ENCODE measurements at places on chromosomes 2 and 18. TPM values are rescaled to one million over a fixed set of nuclear protein-coding genes. Genes with fewer than 3 reads are reported as not detected.

ARL6IP6 gene
- total RNA-seq: 15.5 TPM

FBXO41 gene
- 5.2 TPM for total RNA-seq

EML4 gene
- 53.6 TPM for total RNA-seq

AQP12B gene
- not detected for total RNA-seq

HOXD3 gene
- total RNA-seq: 29.3 TPM

TUBA3D gene
- total RNA-seq: not detected

ERICH2 gene
- total RNA-seq: 0.91 TPM

CROCC2 gene
- total RNA-seq: 0.13 TPM

GIGYF2 gene
- 79.8 TPM for total RNA-seq

DNA sequence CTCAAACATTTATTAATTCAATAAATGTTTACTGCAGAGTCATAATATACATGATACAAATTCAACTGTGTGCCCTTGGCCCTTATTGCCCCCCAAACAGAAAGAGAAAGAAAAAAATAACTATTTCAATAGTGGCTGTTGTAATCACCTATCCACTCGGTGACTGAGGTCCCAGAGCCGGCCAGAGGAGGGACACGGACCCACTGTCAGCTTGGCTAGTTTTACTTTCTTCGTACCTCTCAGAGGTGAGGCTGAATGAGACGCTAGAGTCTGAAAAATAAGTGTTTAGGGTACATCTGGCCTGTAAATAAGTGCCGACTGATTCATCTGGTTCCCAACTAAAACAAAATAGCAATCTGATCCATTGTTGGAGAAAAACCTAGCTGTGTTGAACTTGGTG is 31.3 kb upstream of the FZD7 start:
- H3K4me3 ChIP-seq: no peak overlapping the region
- H3K36me3 ChIP-seq: no peaks in the 10 kb centered on the region
- no peaks in the 10 kb centered on the region for H3K27me3 ChIP-seq
- H3K27ac ChIP-seq: no peak overlapping the region
- no peaks in the 10 kb centered on the region for H3K4me1 ChIP-seq
- DNase-seq: no peak

GRCh38 chr2:174683392-174683759 is 80.9 kb downstream of the CHRNA1 start:
- no peaks in the 10 kb centered on the region for H3K27me3 ChIP-seq
- no peaks in the 10 kb centered on the region for H3K36me3 ChIP-seq

- no peak overlapping the region for H3K27ac ChIP-seq
- H3K4me3 ChIP-seq: no peak overlapping the region
- no peaks in the 10 kb centered on the region for H3K36me3 ChIP-seq
- DNase-seq: no peak
- H3K4me1 ChIP-seq: no peaks in the 10 kb centered on the region
Measured at GRCh38 chr18:77061946-77062517, 70.6 kb downstream of the MBP start.

DNA sequence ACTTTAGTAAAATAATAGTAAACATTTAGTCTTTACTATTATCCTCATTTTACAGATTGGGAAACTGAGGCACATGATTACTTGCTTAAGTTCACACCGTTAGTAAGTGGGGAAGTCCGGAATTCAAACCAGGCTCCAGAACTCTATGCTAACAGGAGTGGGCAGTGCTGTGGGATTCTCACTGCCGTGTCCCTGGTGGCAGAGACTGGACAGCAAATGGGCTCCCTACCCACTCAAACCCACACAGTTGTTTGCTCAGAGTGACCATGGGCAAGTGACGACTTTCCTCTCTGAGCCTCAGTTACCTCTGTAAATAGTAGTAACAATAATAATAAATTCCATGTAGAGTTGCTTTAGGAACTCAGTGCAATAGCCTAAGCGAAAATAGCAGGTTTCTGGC is 24.0 kb downstream of the MAIP1 start:
- DNase-seq: no peak
- H3K4me1 ChIP-seq: no peaks in the 10 kb centered on the region
- H3K36me3 ChIP-seq: no peaks in the 10 kb centered on the region
- H3K4me3 ChIP-seq: no peak overlapping the region
- no peaks in the 10 kb centered on the region for H3K27me3 ChIP-seq

- DNase-seq: no peak
- H3K4me3 ChIP-seq: no peak overlapping the region
- no peaks in the 10 kb centered on the region for H3K27me3 ChIP-seq
- peaks cover 9% of the 10 kb centered on the region for H3K36me3 ChIP-seq
- H3K4me1 ChIP-seq: peaks cover 5% of the 10 kb centered on the region
Measured at GRCh38 chr2:231111987-231112386, 12.9 kb downstream of the HTR2B start.

- H3K36me3 ChIP-seq: no peaks in the 10 kb centered on the region
- no peaks in the 10 kb centered on the region for H3K27me3 ChIP-seq
- peak; percentile 24 for DNase-seq
- no peak overlapping the region for H3K27ac ChIP-seq
- no peaks in the 10 kb centered on the region for H3K4me1 ChIP-seq
- no peak overlapping the region for H3K4me3 ChIP-seq
Measured at GRCh38 chr2:239539083-239539775, 138.4 kb upstream of the HDAC4 start.

GRCh38 chr18:12231040-12231882 is 22.9 kb upstream of the CIDEA start:
- H3K36me3 ChIP-seq: no peaks in the 10 kb centered on the region
- no peak overlapping the region for H3K4me3 ChIP-seq
- H3K4me1 ChIP-seq: no peaks in the 10 kb centered on the region
- no peak for DNase-seq
- no peak overlapping the region for H3K27ac ChIP-seq
- no peaks in the 10 kb centered on the region for H3K27me3 ChIP-seq

GRCh38 chr2:148533685-148534084 is 110.9 kb upstream of the EPC2 start:
- no peaks in the 10 kb centered on the region for H3K36me3 ChIP-seq
- no peak overlapping the region for H3K4me3 ChIP-seq
- no peaks in the 10 kb centered on the region for H3K27me3 ChIP-seq
- DNase-seq: no peak
- no peak overlapping the region for H3K27ac ChIP-seq

DNA sequence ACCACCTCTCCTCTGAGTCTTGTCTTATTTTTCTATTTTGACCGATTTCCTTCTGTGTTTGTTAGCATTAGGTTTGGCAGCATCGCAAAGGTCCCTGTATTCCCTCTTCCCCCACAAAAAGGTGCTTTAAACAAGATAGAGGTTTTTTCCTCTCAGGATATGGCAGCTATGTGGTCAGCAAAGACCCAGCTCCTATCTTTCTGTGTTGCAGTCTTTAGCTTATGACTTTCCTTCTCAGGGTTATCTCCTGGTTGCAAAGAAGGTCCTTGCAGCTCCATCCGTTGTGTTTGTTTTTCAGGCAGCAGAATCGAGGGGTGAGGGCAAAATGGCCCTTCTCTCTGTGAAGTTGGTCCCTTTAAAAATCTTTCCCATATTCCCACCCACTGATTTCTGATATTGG is 38.4 kb downstream of the GALNT1 start:
- H3K36me3 ChIP-seq: no peaks in the 10 kb centered on the region
- DNase-seq: no peak
- H3K27ac ChIP-seq: no peak overlapping the region
- H3K4me3 ChIP-seq: no peak overlapping the region
- H3K27me3 ChIP-seq: no peaks in the 10 kb centered on the region

GRCh38 chr2:4077017-4077416 is 373.6 kb downstream of the DCDC2C start:
- no peak overlapping the region for H3K27ac ChIP-seq
- H3K27me3 ChIP-seq: no peaks in the 10 kb centered on the region
- H3K4me3 ChIP-seq: no peak overlapping the region
- DNase-seq: no peak

GRCh38 chr2:224973112-224974016 is 68.9 kb downstream of the DOCK10 start:
- H3K4me3 ChIP-seq: no peak overlapping the region
- DNase-seq: no peak
- H3K27ac ChIP-seq: peak overlapping the region; percentile 66
- H3K27me3 ChIP-seq: no peaks in the 10 kb centered on the region
- no peaks in the 10 kb centered on the region for H3K36me3 ChIP-seq

DNA sequence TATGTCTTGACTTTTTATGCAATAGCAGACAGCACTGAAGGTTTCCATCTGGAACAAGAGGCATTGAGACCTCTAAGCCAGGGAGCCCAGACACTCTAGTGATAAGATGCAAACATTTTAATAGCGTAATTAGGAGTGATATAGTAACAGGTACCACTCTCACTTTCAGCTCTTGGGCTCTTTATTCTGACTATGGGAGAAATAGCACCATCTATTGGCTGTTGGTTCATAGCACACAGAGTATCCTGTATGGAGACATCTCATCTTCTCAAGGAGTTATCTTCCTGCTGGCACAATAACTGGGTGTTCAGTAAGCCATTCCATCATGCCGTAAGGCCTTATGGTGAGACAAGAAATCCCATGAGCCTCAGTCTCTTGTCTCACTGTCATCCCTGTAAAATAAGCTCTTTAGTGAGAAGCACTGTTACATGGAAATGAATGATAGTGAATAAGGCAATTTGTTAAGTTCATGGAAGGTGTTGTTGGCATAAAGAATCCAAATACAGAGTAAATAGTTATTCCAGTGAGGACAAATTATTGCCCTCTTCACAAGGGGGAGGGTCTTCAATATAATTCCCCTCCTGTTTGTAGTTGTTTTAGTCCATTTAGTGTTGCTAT is 48.3 kb downstream of the THUMPD2 start:
- H3K4me1 ChIP-seq: peaks cover 3% of the 10 kb centered on the region
- peak; percentile 44 for DNase-seq
- no peak overlapping the region for H3K4me3 ChIP-seq
- H3K36me3 ChIP-seq: peaks cover 6% of the 10 kb centered on the region

- no peak for DNase-seq
- no peak overlapping the region for H3K4me3 ChIP-seq
- H3K4me1 ChIP-seq: no peaks in the 10 kb centered on the region
- H3K27ac ChIP-seq: no peak overlapping the region
- H3K27me3 ChIP-seq: no peaks in the 10 kb centered on the region
Measured at GRCh38 chr2:122988395-122989221, 1036.5 kb upstream of the CNTNAP5 start.

- peak overlapping the region; percentile 95 for H3K4me3 ChIP-seq
- H3K27ac ChIP-seq: no peak overlapping the region
- peaks cover 8% of the 10 kb centered on the region for H3K4me1 ChIP-seq
- DNase-seq: no peak
Measured at GRCh38 chr2:70977605-70978205, 725 bp upstream of the ANKRD53 start.
